ENCODE measurements at places on chromosomes 7 and 10. TPM values are rescaled to one million over a fixed set of nuclear protein-coding genes. Genes with fewer than 3 reads are reported as not detected.

GRCh38 chr10:6046773-6047611 is 15.2 kb downstream of the IL2RA start:
- DNase-seq: no peak

- DNase-seq: no peak
Observed at GRCh38 chr7:75639071-75639885, 99.5 kb downstream of the HIP1 start.

- DNase-seq: no peak
Observed at GRCh38 chr7:51335057-51335456, 18.4 kb upstream of the COBL start.

DNA sequence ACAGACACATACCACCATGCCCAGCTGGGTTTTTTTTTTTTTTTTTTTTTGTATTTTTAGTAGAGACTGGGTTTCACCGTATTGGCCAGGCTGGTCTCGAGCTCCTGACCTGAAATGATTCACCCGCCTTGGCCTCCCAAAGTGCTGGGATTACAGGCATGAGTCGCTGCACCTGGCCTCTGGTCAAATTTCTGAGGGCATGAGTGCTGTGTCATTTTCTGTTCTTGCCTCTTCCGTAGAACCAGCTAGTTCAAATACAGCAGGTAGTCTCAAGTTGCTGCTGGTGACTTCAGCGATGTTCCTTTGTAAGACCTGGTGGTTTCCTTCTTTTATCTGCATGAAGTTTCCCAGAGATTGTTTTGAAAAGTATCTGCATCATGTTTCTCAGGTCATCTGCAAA is 134.8 kb upstream of the SHH start:
- DNase-seq: no peak

RBP3 gene
- total RNA-seq: not detected

SLC39A12 gene
- total RNA-seq: not detected

GRCh38 chr7:157975401-157976372 is 611.9 kb downstream of the PTPRN2 start:
- no peak for DNase-seq

GRCh38 chr7:144812379-144813283 is 23.2 kb downstream of the TPK1 start:
- no peak for DNase-seq

Data from ascending aorta (tissue), 2 donors.